Activated CD8-positive, alpha-beta T cell treated with anti-CD3 and anti-CD28 coated beads, Interleukin-2, amount 10 ng/mL, durations not matched to agents 7 days and 5 days (primary cell): ENCODE measurements at places on chromosomes 3 and 15. TPM values are rescaled to one million over a fixed set of nuclear protein-coding genes. Genes with fewer than 3 reads are reported as not detected.

- H3K27me3 ChIP-seq: peaks cover 2% of the 10 kb centered on the region
- no peak for DNase-seq
- H3K4me3 ChIP-seq: no peak overlapping the region
- no peaks in the 10 kb centered on the region for H3K36me3 ChIP-seq
- no peak overlapping the region for H3K27ac ChIP-seq
- H3K4me1 ChIP-seq: no peaks in the 10 kb centered on the region
These were observed 437.2 kb downstream of the EPHB1 start for GRCh38 chr3:135232226-135232625.

GRCh38 chr15:89499156-89499555 lies 2.8 kb upstream of the RHCG start:
- peaks cover 18% of the 10 kb centered on the region for H3K4me1 ChIP-seq
- H3K36me3 ChIP-seq: no peaks in the 10 kb centered on the region
- no peak for DNase-seq
- no peak overlapping the region for H3K4me3 ChIP-seq

DNA sequence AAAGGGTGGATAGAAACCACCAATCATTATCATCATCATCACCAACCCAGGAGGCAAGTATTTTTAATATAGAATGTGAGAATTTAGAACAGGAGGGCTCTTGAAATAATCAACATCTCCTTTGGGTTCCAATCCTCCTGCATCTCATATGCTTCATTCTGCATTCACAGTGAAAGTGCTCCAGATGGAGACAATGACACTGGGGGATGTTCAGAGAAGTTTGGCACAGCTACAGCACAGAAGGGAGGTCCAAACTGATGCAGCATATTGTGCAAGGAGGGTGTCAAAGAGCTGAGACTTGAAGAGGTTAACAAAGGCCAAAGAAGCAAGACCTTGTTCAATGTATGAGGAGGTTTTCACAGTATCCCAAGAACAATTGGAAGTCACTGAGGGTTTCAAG lies 767.1 kb downstream of the NTRK3 start:
- no peaks in the 10 kb centered on the region for H3K27me3 ChIP-seq
- DNase-seq: no peak
- no peaks in the 10 kb centered on the region for H3K4me1 ChIP-seq
- no peak overlapping the region for H3K4me3 ChIP-seq
- no peak overlapping the region for H3K27ac ChIP-seq
- no peaks in the 10 kb centered on the region for H3K36me3 ChIP-seq

DNA sequence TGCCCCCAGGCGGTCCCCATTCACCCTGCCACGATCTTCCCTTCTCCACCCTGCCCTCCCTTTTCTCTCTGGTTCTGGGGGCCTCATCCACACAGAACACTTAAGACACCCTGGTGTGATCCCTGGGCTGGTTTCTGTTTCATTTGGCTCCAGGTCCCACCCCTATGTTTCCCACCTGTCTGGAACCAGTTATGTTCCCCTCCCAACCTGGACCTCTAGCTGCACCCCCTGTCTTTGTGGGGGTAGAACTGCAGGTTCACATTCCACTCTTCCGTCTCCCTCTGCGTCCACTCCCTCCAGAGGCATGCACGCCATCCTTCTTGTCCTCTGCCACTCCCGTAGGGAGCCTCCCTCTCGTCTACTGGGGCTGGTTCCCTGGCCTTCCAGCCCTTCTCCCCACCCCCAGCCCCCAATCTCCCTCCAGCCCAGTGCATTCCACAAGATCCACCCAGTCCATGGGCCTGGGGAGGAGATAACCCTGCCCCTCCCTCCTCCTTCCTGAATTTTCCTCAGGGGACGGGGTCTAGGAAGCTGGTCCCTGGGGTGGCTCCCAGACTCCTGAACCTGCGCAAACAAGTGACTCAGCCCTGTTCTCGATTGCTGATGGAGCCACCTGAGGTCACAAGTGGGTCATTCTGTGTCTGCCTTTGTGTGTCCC lies 73.8 kb downstream of the ABTB1 start:
- H3K4me1 ChIP-seq: peaks cover 9% of the 10 kb centered on the region
- no peak overlapping the region for H3K4me3 ChIP-seq
- DNase-seq: no peak
- H3K27ac ChIP-seq: no peak overlapping the region
- H3K36me3 ChIP-seq: no peaks in the 10 kb centered on the region

DNA sequence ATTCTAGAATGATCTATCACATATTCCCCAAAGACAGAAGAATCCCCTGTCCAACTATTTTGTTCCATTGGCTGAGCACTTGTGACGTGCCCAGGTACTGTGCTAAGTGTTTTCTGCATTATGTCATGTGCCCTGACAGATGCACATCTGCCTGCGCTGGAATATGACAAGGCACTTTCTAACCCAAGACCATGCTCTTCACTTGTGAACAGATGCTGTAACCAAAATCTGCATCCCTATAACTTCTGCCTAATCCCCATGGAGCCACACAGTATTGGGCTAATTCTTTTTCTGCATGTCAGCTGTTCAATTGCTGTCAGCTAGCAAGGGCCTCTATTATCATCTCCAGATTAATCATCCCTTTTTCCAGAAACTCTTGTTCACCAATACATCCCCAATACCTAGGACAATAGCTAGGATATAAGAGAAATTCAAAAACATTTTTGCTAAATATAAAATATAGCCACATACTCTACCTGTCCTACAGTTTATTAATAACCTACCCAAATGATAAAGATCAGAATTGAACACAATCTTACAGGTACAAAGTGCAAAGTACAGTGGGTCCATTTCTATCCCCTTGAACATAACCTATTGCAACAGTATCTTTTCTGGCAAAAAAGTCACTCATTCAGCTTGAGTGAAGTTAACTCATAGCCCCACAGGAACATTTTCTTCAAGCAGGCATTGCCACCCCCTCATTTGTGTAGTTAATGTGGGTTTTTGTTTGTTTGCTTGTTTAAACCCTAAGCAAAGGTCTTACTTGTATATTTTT lies 109.4 kb upstream of the LRRN1 start:
- H3K4me1 ChIP-seq: no peaks in the 10 kb centered on the region
- no peak for DNase-seq
- no peak overlapping the region for H3K4me3 ChIP-seq
- H3K27me3 ChIP-seq: no peaks in the 10 kb centered on the region
- no peaks in the 10 kb centered on the region for H3K36me3 ChIP-seq

Gene FAM81A
- total RNA-seq: 4.6 TPM

- peaks cover 9% of the 10 kb centered on the region for H3K27me3 ChIP-seq
- H3K36me3 ChIP-seq: no peaks in the 10 kb centered on the region
- DNase-seq: no peak
- H3K4me1 ChIP-seq: no peaks in the 10 kb centered on the region
- no peak overlapping the region for H3K4me3 ChIP-seq
These were observed 427.4 kb upstream of the NAALADL2 start for GRCh38 chr3:174431717-174432116.

Gene UROC1
- not detected for total RNA-seq

DNA sequence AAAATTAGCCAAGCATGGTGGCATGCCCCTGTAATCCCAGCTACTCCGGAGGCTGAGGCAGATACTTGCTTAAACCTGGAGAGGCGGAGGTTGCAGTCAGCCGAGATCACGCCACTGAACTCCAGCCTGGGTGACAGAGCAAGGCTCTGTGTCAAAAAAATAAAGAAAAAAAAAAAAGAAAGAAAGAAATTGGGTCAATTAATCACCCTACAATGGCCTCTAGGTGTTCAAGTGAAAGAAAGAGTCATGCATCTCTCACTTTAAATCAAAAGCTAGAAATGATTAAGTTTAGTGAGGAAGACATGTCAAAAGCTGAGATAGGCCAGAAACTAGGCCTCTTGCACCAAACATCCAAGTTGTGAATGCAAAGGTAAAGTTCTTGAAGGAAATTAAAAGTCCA lies 44.9 kb upstream of the GSK3B start:
- no peak overlapping the region for H3K27ac ChIP-seq
- H3K4me1 ChIP-seq: no peaks in the 10 kb centered on the region
- H3K4me3 ChIP-seq: no peak overlapping the region
- no peaks in the 10 kb centered on the region for H3K36me3 ChIP-seq

DNA sequence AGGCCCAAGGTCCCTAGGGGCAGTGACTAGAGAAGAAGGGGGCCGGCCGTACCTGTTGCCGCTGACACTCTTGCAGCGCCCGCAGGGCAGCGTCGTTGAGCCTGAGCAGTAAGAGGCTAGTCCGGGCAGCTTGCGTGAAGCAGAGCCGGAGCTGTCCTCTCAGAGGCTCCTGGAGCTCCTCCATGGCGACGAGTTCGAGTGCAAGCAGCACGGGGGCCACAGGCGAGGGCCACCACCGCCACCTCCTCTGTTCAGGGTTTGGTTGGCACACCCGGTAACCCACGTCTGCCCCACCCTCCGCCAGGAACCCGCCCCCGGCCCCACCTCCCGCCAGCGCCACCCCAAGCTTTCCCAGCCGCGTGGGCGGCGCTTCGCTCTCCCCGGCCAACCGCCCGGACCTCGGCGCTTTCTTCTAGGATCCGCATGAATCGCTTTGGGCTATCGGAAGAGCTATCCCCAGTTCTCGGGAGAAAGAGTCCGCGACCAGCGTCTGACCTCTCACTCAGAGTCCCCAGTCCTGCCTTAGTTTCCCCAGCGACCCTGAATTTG lies at the start of gene ELL3:
ELL3 (minus strand) TSS at position 249 of the 549 bp plus-strand sequence; CDS start at position 184, 65 bp downstream.
- peak within 1 kb of the TSS; percentile 95 for H3K27ac ChIP-seq
- DNase-seq: peak; percentile 85
- peak within 1 kb of the TSS; percentile 92 for H3K4me3 ChIP-seq
- H3K27me3 ChIP-seq: no peaks in the 10 kb centered on the region
- peaks cover 28% of the 10 kb centered on the region for H3K4me1 ChIP-seq

Gene RNF7
- 61.2 TPM for total RNA-seq
